HT-29 (cell line): ENCODE measurements at places on chromosomes 1 and 21. TPM values are rescaled to one million over a fixed set of nuclear protein-coding genes. Genes with fewer than 3 reads are reported as not detected.

ANGPTL1 gene
- total RNA-seq: not detected in 2 replicates

ALG14 gene
- total RNA-seq: 1.0 and 2.0 TPM in 2 replicates

TSPEAR gene
- not detected in 2 replicates for total RNA-seq

RNPC3 gene
- 2.8 and 2.9 TPM in 2 replicates for total RNA-seq

SPRTN gene
- 19.6 and 28.7 TPM in 2 replicates for total RNA-seq
